Renal cortical epithelial cell (primary cell): ENCODE measurements at places on chromosomes 5 and 9. TPM values are rescaled to one million over a fixed set of nuclear protein-coding genes. Genes with fewer than 3 reads are reported as not detected.

DNA sequence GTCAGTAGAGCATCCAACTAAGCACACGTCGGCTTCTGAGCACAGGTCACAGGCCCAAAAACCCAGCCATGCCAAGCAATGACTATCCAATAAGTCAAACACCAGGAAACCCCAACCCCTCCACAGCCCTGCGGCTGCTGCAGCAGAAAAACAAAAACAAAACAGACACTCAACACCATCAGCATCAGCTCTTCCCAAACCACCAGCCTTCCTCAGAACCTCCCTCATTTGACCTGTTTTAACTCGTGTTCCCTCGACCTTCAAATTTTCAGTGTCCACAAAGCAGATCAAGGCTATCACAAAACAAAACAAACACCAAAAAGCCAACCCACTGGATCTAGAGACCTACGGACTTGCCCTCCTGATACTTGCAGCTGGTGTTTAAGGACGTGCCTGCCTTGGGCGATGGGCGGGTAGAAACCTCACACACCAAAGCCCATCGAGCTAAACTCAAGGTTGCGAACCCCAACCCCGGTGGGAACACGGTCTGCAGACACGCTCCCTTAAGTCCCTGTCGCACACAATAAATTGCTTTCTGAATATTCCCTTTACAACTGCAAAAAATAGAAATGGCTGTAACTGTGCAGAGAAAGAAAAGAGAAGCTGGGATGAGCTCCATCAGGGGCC lies 247.1 kb upstream of the ANKRD55 start:
- peak; percentile 30 for DNase-seq

GRCh38 chr9:86274821-86275643 lies 7.3 kb downstream of the ISCA1 start:
- no peak for DNase-seq

GRCh38 chr5:73693573-73694061 lies 67.6 kb downstream of the ARHGEF28 start:
- peak; percentile 69 for DNase-seq

DNA sequence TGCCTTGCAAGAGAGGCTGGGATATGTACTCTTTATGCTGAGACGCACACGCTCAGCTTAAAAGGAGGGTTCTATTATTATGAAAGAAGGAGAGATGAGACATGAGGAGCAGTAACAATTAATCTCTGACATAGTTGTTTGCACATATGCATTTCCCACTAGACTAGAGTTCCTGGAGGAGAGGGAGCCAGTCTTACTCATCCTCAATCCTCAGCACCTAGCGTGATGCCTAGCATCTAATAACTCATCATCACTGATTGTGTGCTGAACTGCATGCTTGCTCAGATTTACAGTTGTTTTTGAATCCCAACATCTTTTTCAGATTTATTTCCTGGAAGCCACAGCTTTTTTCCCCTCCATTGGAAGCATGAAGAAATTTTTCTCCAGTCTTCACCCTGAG lies 35.5 kb downstream of the GCNT4 start:
- no peak for DNase-seq

DNA sequence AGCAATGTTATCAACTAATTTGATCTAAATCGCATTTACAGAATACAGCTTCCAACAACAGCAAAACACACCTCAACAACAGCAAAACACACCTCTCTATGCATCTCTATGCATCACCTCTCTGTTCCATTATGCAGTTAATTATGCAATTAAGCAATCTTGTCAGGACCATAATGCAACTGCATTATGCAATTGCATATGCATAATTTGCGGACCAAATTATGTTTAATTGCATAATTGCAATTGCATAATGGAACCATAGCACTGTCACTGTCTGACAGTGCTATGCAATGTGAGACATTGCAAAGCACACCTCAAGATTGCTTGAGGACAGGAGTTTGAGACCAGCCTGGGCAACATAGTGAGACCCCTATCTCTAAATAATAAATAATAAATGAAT lies 80.4 kb upstream of the PRSS3 start:
- DNase-seq: no peak

CAMK2A gene
- 0.15 TPM in 1 of 2 replicates, not detected in the other for total RNA-seq

FBP1 gene
- 0.10 and 2.3 TPM in 2 replicates for total RNA-seq
